ENCODE measurements at places on chromosomes 2 and 18. TPM values are rescaled to one million over a fixed set of nuclear protein-coding genes. Genes with fewer than 3 reads are reported as not detected.

GRCh38 chr2:109229094-109229675 lies 100.2 kb downstream of the SH3RF3 start:
- no peak overlapping the region for H3K27ac ChIP-seq
- no peaks in the 10 kb centered on the region for H3K27me3 ChIP-seq
- H3K4me3 ChIP-seq: no peak overlapping the region
- no peaks in the 10 kb centered on the region for H3K36me3 ChIP-seq
- H3K4me1 ChIP-seq: no peaks in the 10 kb centered on the region
- DNase-seq: no peak

HAAO gene
- total RNA-seq: 17.8 TPM

CYBRD1 gene
- total RNA-seq: 12.4 TPM

DNA sequence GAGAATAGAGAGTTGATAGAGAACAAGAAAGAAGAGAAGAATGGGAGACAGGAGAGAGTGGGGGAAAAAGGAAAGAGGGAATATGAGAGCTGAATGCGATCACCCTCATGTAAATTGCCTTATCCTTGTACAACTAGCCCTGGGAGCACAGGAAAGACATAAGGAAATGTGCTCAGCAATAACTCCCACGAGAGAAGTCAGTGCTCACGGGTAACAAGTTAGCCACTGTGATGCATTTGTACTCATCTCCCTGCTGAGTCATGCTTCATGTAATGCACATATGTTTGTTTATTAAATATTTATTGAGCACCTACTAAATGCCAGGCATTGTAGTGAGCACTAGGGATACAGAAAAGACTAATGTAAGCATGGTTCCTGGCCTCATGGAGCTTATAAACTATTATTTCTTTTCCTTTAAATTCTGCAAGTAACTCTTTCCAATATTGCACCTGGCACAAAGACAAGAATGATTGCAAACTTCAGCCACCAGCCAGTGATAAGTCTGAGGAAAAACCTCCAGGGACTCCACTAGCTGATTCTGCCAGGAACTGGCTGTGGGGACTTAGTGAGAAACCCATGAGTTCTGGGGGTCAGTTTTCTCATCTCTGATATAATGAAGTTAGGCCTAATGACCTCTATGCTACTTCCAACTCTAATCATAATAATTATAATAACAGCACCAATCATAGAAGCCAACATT lies 124.1 kb downstream of the LNPK start:
- H3K4me1 ChIP-seq: no peaks in the 10 kb centered on the region
- no peaks in the 10 kb centered on the region for H3K27me3 ChIP-seq
- H3K4me3 ChIP-seq: no peak overlapping the region
- no peaks in the 10 kb centered on the region for H3K36me3 ChIP-seq
- no peak for DNase-seq
- no peak overlapping the region for H3K27ac ChIP-seq

DNA sequence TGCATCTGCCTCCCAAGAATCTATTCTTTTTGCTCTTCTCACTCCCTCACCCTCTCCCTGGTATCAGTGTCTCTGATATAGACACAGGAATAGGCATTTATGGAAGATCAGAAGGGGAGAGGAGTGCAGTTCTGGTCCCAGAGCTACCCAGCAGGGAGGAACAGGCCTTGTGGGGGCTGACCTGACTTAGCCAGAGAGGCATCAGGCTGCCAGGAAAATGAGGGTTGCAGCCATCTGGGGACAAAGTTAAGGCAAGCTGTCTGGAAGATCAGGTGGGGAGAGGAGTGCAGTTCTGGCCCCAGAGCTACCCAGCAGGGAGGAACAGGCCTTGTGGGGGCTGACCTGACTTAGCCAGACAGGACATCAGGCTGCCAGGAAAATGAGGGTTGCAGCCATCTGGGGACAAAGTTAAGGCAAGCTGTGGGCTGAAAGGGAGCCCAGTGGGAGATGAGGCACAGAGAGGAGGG lies 69.9 kb upstream of the HK2 start:
- H3K27ac ChIP-seq: no peak overlapping the region
- H3K4me1 ChIP-seq: no peaks in the 10 kb centered on the region
- no peaks in the 10 kb centered on the region for H3K36me3 ChIP-seq
- H3K27me3 ChIP-seq: no peaks in the 10 kb centered on the region
- no peak overlapping the region for H3K4me3 ChIP-seq
- DNase-seq: no peak

RTP5 gene
- not detected for total RNA-seq

ABHD1 gene
- not detected for total RNA-seq

CHRND gene
- not detected for total RNA-seq

- DNase-seq: peak; percentile 73
- H3K4me3 ChIP-seq: no peak overlapping the region
- no peak overlapping the region for H3K27ac ChIP-seq
- peaks cover 4% of the 10 kb centered on the region for H3K4me1 ChIP-seq
- H3K36me3 ChIP-seq: no peaks in the 10 kb centered on the region
Observed at GRCh38 chr2:86372641-86373502, 35.4 kb upstream of the REEP1 start.

- H3K27me3 ChIP-seq: no peaks in the 10 kb centered on the region
- H3K4me1 ChIP-seq: no peaks in the 10 kb centered on the region
- H3K36me3 ChIP-seq: no peaks in the 10 kb centered on the region
Observed at GRCh38 chr2:101930019-101930418, 61.7 kb upstream of the IL1R2 start.

DNA sequence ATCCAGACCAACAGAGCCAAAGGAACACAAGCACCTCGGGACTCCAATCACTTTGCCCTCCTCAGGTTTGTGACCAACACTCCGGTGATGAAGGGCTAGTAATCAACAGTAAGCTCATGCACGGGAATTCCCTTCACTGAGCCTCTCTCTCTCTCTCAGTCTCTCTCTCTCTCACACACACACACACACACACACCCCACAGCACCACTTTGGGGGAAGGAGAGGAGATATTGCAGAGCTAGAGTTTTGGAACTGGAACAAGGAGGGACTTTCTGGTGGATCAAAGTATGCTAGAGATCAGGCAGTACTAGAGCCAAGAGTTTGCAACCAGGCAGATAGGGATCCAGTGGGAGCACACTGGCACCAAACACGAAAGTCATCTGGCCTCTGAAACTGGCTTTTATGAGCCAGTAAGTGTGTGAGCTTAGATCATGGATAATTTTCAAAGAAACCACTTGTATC lies 98.7 kb downstream of the ANKRD44 start:
- no peak for DNase-seq
- no peaks in the 10 kb centered on the region for H3K27me3 ChIP-seq
- H3K4me3 ChIP-seq: no peak overlapping the region
- no peaks in the 10 kb centered on the region for H3K36me3 ChIP-seq

ZNF521 gene
- total RNA-seq: 3.8 TPM

- H3K27ac ChIP-seq: no peak overlapping the region
- H3K36me3 ChIP-seq: no peaks in the 10 kb centered on the region
- no peak overlapping the region for H3K4me3 ChIP-seq
- DNase-seq: no peak
Observed at GRCh38 chr2:143840601-143841000, 679.3 kb downstream of the ZEB2 start.

- no peaks in the 10 kb centered on the region for H3K27me3 ChIP-seq
- no peak overlapping the region for H3K27ac ChIP-seq
- H3K36me3 ChIP-seq: no peaks in the 10 kb centered on the region
- no peak for DNase-seq
Observed at GRCh38 chr2:190250421-190250820, 69.2 kb downstream of the HIBCH start.

GRCh38 chr18:74139888-74140287 lies 7.7 kb downstream of the FBXO15 start:
- DNase-seq: no peak
- H3K4me1 ChIP-seq: no peaks in the 10 kb centered on the region
- H3K27ac ChIP-seq: no peak overlapping the region

GRCh38 chr2:235746257-235746934 lies 252.6 kb downstream of the AGAP1 start:
- H3K36me3 ChIP-seq: no peaks in the 10 kb centered on the region
- DNase-seq: peak; percentile 72
- no peaks in the 10 kb centered on the region for H3K4me1 ChIP-seq
- H3K4me3 ChIP-seq: no peak overlapping the region

SH3BP4 gene
- 44.4 TPM for total RNA-seq

GRCh38 chr18:55786651-55787272 lies 198.8 kb upstream of the TCF4 start:
- no peak overlapping the region for H3K4me3 ChIP-seq
- H3K27ac ChIP-seq: no peak overlapping the region
- H3K4me1 ChIP-seq: no peaks in the 10 kb centered on the region
- H3K36me3 ChIP-seq: no peaks in the 10 kb centered on the region
- no peak for DNase-seq
- H3K27me3 ChIP-seq: no peaks in the 10 kb centered on the region

TLX2 gene
- total RNA-seq: 0.40 TPM

UGT1A9 gene
- total RNA-seq: 2.0 TPM

GRCh38 chr18:34977838-34978532 lies 63.2 kb upstream of the MAPRE2 start:
- H3K4me3 ChIP-seq: peak overlapping the region; percentile 70
- peak overlapping the region; percentile 85 for H3K27ac ChIP-seq
- no peaks in the 10 kb centered on the region for H3K27me3 ChIP-seq
- no peaks in the 10 kb centered on the region for H3K4me1 ChIP-seq
- H3K36me3 ChIP-seq: no peaks in the 10 kb centered on the region
- peak; percentile 82 for DNase-seq
